Fibroblast of lung (primary cell): ENCODE measurements at places on chromosomes 13 and 19.

- DNase-seq = no peak
Observed at GRCh38 chr19:3978145-3978544, 7.1 kb downstream of the EEF2 start.

- DNase-seq = peak; percentile 22
Observed at GRCh38 chr13:72246396-72246795, 379.4 kb upstream of the DACH1 start.

GRCh38 chr19:46413262-46414031, at the start of gene CCDC8:
TSS of gene CCDC8 (minus strand) at chr19:46413564. CDS start at chr19:46412810, 754 bp downstream.
- peak; percentile 98 for DNase-seq

DNA sequence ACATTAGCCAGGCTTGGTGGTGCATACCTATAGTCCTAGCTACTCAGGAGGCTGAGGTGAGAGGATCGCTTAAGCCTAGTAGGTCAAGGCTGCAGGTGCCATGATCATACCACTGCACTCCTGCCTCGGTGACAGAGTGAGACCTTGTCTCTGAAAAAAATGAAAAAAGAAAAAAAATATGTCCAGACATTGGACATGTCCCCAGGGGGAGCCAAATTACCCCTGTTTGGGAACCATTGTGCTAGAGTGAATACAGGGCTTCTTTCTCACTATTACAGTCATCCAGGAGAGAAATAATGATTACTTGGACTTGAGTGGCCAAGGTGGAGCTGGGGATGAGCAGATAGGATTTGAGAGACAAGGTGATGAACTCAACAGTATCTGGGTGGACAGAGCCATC, 52.9 kb upstream of the ABCC4 start:
- no peak for DNase-seq

- peak; percentile 82 for DNase-seq
Observed at GRCh38 chr19:18000915-18001776, 6.8 kb upstream of the ARRDC2 start.

DNA sequence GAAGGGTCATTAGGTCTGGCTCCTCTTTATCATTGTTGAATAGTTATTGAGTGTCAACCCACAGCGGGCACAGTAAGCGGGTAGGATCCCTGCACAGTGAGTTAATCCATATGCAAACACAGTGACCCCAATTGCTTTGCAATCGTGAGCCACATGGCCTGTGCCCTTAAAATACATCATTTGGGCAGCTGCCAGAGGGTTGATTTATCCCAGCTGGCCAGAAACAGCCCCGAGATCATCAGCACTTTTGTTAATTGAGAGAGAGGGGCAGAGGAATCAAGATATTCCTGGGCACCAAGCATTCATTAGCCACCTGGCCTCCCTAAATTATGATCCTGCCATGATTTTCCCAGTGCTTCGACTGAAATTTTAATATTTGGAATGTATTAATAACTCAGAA, 9.8 kb upstream of the CNMD start:
- no peak for DNase-seq

GRCh38 chr13:77036279-77036678, 9.3 kb upstream of the FBXL3 start:
- no peak for DNase-seq

GRCh38 chr13:33349986-33350826, 64.7 kb upstream of the STARD13 start:
- peak; percentile 48 for DNase-seq

DNA sequence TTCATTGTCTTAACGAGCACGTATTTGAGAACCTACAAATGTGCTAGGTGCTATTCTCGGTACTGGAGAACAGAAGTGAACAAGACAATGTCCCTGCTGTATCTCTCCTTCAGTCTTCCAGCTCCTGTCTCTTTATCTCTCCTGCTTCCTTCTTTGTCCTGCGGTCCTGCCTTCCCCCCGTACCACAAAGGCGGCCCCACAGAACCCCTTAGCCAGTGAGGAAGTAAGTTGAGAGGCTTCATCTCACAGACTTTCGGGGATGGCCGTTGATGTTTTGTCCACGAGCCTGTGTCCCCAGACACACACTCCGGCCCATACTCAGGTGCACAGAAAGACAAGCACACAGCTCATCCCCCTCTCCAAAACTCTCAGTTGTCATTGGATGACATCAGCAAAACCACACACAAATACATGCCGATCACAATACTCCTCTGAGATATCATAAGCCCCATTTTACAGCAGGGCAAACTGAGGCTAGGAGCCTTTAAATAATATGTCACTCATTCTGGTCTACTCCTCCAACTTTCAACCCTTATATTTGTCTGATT, 507 bp upstream of the SWSAP1 start:
- DNase-seq = no peak

- DNase-seq = no peak
Observed at GRCh38 chr13:75308222-75308621, 173.7 kb downstream of the TBC1D4 start.

DNA sequence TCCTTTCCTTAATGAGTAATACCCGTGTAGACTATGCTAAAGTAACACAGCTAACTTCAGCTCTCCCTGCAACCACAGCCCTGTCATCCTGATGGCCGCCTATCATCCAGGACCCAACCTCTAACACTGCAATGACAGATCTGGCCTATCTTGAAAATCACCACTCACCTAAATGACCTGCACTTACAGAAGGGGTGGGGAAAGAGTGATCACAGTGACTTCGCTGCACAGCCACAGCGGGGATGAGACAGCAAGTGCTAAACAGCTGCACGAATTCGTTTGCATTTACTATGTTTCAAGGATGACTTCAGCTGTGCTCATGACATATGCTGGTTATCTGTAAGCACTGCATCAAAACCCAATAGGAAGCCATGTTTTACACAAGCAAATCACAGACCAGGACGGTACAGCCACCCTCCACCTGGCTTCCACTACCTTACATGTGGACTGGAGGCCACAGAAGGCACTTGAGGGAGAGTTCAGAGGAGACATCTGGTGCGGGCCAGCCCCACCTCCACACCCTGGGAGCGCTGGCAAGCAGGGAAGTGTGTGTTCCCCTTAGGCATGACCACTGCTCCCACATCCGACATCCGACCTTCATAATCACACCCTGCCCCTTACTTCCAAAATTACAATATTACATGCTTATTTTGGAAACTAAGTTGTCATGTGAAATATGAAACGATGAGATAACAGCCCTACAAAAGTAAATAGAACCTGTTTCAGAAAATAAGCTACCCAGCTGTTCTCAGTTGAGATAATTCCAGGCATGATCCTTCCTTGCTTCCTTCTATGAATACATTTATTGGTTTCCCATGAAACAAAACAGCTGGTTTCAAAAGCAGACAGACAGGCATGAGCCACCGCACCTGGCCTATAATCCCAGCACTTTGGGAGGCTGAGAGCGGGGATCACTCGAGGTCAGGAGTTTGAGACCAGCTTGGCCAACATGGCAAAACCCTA, 95.7 kb downstream of the STK24 start:
- peak; percentile 43 for DNase-seq
